Frontal cortex (tissue), 4 donors: ENCODE measurements at places on chromosomes 6 and 20. TPM values are rescaled to one million over a fixed set of nuclear protein-coding genes. Genes with fewer than 3 reads are reported as not detected.

The SLC35F1 gene
- total RNA-seq = 97.0 TPM

The NHLRC1 gene
- 2.9 TPM for total RNA-seq

The HAO1 gene
- under 0.01 TPM for total RNA-seq

The TMC2 gene
- total RNA-seq = 4.5 TPM

The PLCB1 gene
- 48.9 TPM for total RNA-seq

The PHF20 gene
- total RNA-seq = 53.8 TPM

The ARFGEF3 gene
- 37.1 TPM for total RNA-seq

The TMEM217 gene
- total RNA-seq = 1.2 TPM

The FAM162B gene
- total RNA-seq = 1.2 TPM

The PRKN gene
- 6.1 TPM for total RNA-seq

The RAET1L gene
- total RNA-seq = not detected

The GABRR1 gene
- not detected for total RNA-seq

The CCN6 gene
- total RNA-seq = not detected

The IMPG1 gene
- total RNA-seq = not detected

The HLA-G gene
- total RNA-seq = not detected

The PNLDC1 gene
- total RNA-seq = not detected
